ENCODE measurements at places on chromosomes 6 and 20. TPM values are rescaled to one million over a fixed set of nuclear protein-coding genes. Genes with fewer than 3 reads are reported as not detected.

DNA sequence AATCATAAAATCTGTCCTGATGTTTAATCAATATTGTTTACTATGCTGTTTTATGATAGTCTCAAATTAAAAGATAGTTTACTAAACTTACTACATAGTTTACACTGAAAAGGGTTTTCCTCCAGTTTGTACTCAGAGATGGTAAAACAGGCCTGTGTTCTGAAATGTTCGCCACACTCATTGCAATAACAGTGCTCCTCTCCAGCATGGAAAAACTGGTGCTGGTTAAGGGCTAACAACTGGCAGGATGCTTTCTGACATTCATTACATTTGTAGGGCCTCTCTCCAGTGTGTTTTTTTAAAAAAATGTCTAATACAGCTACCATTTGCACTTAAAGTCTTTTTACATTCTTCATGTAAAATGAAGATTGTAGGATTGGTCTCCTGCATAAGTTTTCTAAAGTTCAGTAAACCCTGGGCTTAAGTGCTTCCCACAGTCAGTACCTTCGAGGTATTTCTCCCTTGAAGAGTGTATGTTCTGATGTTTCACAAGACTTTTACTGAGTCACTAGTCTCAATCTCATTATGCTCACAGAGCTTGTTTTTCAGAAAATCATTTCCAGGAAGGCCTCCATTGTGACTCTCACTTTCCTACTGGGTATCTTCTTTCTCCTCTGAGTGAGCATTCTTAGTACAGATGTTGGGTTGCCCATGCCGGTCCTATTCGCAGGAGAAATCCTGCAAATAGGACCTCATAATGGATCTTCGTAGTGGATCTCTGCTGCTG is 8.7 kb upstream of the ZSCAN12 start:
- no peak overlapping the region for H3K27ac ChIP-seq
- no peak overlapping the region for H3K4me3 ChIP-seq
- H3K36me3 ChIP-seq, result no peaks in the 10 kb centered on the region

SYNCRIP gene
- 189 TPM for total RNA-seq

- H3K4me3 ChIP-seq, result no peak overlapping the region
- H3K4me1 ChIP-seq, result peaks cover 4% of the 10 kb centered on the region
- H3K27ac ChIP-seq, result no peak overlapping the region
- DNase-seq, result no peak
Measured at GRCh38 chr6:42764911-42765648, 16.8 kb upstream of the BICRAL start.

PDE7B gene
- not detected for total RNA-seq

GRCh38 chr20:58536289-58536688 is 21.1 kb upstream of the APCDD1L start:
- H3K36me3 ChIP-seq, result peaks cover 17% of the 10 kb centered on the region
- H3K4me3 ChIP-seq, result no peak overlapping the region

MYB gene
- 5.8 TPM for total RNA-seq

XKR7 gene
- total RNA-seq, result 1.5 TPM

DNA sequence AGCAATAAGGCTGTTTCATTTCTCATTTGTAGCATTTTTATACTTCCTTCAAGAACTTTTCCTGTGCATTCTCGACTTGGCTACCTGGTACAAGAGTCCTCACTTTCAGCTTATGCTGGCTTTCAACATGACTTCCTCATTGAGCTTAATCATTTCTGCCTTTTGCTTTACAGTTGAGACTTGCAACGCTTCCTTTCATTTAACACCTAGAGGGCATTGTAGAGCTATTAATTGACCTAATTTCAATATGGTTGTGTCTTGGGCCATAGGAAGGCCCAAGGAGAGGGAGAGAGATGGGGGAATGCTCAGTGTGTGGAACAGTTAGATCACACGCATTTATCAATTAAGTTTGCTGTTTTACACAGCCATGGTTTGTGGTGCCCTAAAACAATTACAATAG is 37.2 kb downstream of the SLC22A2 start:
- peaks cover 7% of the 10 kb centered on the region for H3K4me1 ChIP-seq
- DNase-seq, result no peak

DNA sequence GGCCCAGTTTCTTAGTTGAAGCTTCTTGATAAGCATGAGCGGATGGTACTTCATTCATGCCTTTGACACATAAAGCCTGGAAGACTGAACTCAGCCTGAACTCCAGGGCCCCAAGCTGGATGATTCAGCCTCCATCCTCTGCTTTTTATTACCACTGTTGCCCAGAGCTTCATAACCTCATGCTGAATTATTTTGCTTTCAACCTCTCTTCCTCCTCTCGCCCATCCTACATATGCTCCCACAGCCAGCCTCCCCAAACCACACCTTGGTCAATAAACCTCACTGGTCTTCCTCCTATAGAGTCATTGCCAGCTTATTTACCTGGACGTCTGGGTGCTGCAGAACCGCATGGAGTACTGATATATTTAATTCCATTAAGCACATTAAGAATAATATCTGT is 59.4 kb downstream of the SLC35B3 start:
- H3K4me1 ChIP-seq, result no peaks in the 10 kb centered on the region

TCF21 gene
- not detected for total RNA-seq

DNA sequence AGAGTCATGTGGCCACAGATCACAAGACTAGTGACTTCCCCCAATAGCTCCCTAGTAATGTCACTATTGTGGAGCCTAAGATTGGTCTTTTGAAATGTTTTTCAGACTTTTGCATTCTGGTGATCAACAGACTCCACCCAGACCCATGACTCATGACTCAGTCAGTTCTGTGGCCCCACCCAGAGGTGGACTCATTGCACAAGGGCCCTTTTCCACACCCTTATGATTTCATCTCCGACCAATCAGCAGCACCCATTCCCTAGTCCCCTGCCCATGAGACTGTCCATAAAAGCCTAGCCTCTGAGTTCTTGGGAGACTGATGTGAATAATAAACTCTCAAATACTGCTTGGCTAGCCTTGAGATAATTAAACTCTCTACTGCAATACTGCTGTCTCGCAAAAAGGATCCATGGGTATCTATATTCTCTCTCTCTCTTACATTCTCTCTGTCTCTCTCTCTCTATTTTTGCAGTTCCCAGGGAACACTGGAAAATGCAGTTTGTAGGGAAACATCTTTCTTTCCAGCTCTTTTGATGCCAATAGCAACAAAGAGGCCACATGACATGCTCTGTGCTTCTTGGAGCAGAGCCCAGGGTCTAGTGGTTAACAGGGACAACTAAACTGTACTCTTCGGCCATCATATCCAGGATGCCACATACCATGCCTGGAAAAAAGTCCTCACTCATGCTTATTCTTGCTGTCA is 71.3 kb upstream of the IYD start:
- no peak overlapping the region for H3K4me3 ChIP-seq
- H3K4me1 ChIP-seq, result no peaks in the 10 kb centered on the region
- H3K36me3 ChIP-seq, result peaks cover 19% of the 10 kb centered on the region
- H3K27me3 ChIP-seq, result no peaks in the 10 kb centered on the region
- H3K27ac ChIP-seq, result no peak overlapping the region

DNA sequence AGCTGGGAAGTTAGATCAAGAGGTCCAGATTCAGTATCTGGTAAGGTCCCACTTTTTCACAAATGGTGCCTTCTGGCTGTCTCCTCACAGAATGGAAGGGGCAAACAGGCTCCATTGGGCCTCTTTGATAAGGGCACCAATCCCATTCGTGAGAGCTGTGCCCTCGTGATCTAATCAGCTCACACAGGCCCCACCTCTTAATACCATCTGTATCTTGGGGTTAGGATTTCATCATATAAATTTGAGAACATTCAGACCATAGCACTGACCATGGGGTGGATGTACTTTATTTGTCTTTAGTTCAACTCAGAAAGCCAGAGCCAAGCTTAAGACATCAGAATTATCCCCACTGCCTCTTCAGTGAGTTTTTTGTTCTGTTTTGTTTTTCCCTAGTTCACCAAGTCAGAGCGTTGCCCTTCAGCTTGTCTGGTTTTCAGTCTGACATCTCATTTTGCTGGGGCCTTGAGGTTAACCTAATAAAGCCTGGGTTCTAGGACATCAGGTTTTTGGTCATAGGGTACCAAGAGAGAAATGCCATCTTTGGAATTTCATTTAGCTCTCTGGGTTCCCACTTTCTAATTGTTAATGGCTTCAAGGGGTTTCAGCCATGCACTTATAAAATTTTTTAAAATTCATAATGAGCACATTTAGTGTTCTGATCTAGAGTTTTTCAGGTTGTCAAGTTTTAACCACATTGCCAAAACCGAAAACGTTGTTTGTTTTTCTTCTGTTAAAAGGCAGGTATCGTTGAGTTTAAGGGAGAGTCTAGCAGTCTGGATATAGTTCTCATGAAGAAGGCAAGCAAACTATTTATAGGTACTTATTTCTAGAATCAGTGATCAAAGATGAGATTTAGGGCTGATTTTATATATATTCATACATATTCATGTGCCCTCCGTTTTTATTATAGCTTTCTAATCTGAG is 19.0 kb downstream of the SENP6 start:
- H3K27me3 ChIP-seq, result no peaks in the 10 kb centered on the region
- no peaks in the 10 kb centered on the region for H3K4me1 ChIP-seq
- no peak overlapping the region for H3K4me3 ChIP-seq
- H3K27ac ChIP-seq, result no peak overlapping the region
- peaks cover 46% of the 10 kb centered on the region for H3K36me3 ChIP-seq

- H3K4me1 ChIP-seq, result no peaks in the 10 kb centered on the region
- DNase-seq, result no peak
- no peaks in the 10 kb centered on the region for H3K36me3 ChIP-seq
- H3K27me3 ChIP-seq, result no peaks in the 10 kb centered on the region
Measured at GRCh38 chr6:64146094-64146493, 510.5 kb downstream of the PHF3 start.

RAET1G gene
- total RNA-seq, result not detected

PRL gene
- total RNA-seq, result not detected

GRCh38 chr6:155377061-155377460 is 62.8 kb upstream of the TFB1M start:
- no peak overlapping the region for H3K4me3 ChIP-seq
- H3K4me1 ChIP-seq, result no peaks in the 10 kb centered on the region

GRCh38 chr6:137978252-137978896 is 111.3 kb downstream of the TNFAIP3 start:
- no peaks in the 10 kb centered on the region for H3K27me3 ChIP-seq
- no peak overlapping the region for H3K4me3 ChIP-seq
- no peaks in the 10 kb centered on the region for H3K4me1 ChIP-seq

DNA sequence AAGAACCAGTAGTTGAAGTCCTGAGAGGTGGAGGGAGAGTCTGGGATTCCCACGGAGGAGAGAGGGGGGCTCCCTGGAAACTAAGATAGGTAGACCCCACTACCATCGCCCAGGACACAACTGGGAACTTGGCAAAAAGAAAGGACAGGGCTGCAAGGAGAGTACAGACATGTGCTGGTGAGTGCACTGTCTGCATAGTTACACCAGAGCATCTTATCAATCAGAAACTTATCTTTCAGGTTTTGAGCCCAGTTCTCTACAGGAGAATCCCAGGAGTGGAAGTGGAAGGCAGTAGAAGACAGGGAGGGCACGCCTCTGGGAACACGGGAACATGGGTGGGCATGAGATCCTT is 12.2 kb downstream of the NFKBIL1 start:
- H3K27me3 ChIP-seq, result no peaks in the 10 kb centered on the region
- no peak overlapping the region for H3K4me3 ChIP-seq
- H3K27ac ChIP-seq, result no peak overlapping the region
- DNase-seq, result no peak
- H3K36me3 ChIP-seq, result peaks cover 26% of the 10 kb centered on the region
- peaks cover 4% of the 10 kb centered on the region for H3K4me1 ChIP-seq

TTK gene
- total RNA-seq, result 46.4 TPM

DNA sequence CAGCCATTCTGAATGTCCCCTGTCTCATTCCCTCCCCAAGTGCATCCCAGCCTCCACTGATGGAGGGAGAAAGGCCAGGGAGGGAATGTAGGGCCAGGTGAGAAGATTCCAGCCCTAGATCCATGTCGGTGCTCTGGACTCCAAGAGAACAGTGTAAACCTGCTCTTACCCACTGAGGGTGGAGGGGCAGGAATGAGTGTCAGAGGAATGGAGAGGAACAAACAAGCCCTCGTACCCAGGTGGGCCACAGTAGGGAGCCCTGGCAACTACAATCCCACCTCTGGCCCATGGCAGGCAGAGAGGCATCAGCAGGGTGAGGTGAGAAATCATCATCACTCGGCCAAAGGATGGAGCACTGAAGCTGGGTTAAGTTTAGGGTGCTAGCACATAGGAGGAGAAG is 54.6 kb downstream of the STAU1 start:
- DNase-seq, result no peak
- no peaks in the 10 kb centered on the region for H3K27me3 ChIP-seq
- H3K36me3 ChIP-seq, result peaks cover 57% of the 10 kb centered on the region
- H3K4me1 ChIP-seq, result no peaks in the 10 kb centered on the region

DNA sequence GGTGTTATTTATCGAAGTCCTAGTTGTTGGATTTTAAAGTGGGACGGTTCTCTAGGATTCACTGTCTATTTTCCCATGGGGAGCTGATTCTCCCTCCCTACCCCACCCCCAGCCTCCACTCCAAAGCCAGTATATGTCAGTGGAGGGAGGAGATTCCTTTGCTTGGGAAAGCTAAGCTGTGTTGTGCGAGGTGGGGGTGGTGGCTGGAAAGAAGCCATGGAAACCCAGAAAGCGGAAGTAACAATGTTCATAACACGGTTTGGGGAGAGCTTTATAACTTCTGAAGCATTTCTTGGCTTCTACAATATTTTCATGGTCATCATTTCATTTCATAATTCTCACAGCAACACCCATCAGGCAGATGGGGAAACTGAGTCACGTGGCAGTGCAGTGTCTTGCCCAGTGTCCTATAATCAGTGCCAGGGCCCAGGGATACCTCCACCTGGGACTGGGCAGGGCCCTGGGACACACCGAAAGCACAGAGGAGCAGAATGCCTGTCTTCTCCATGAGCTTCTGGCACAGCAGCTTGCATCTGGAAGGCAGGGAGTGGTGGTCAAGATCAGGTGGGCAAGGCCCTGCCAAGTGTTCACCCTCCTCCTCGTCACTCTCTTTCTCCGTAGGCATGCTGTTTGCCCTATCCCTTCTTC is 4.5 kb downstream of the SUN5 start:
- H3K4me3 ChIP-seq, result no peak overlapping the region
- H3K27ac ChIP-seq, result no peak overlapping the region
- no peaks in the 10 kb centered on the region for H3K36me3 ChIP-seq
- DNase-seq, result no peak
- no peaks in the 10 kb centered on the region for H3K27me3 ChIP-seq
- no peaks in the 10 kb centered on the region for H3K4me1 ChIP-seq

GRCh38 chr6:44028789-44029310 is 98.4 kb downstream of the MRPL14 start:
- H3K4me3 ChIP-seq, result no peak overlapping the region

Measured in H9 (cell line).